T-helper 9 cell (primary cell): ENCODE measurements at places on chromosomes 16 and 17.

- no peak for DNase-seq
These were observed 9.4 kb upstream of the TEDC2 start for GRCh38 chr16:2450535-2450934.

DNA sequence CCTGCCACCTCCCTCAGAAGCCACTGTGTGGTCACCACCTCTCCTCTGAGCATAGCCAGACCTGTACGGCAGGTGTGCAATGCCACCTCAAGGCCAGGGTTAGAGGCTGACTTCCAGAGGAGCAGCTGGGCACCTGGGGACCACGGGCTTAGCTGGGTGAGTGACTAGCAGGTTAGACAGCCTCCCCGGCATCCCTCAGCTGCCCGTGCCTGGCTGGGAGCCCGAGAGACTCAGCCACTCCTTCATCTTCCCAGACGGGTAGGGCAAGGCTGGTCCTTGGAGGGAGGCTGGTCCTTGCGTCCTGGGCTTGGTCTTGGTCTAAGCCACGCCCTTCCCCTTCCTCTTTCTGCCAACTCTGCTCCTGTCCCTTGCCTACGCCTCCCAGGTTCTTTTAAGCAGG, 7.8 kb downstream of the CRHR1 start:
- no peak for DNase-seq

DNA sequence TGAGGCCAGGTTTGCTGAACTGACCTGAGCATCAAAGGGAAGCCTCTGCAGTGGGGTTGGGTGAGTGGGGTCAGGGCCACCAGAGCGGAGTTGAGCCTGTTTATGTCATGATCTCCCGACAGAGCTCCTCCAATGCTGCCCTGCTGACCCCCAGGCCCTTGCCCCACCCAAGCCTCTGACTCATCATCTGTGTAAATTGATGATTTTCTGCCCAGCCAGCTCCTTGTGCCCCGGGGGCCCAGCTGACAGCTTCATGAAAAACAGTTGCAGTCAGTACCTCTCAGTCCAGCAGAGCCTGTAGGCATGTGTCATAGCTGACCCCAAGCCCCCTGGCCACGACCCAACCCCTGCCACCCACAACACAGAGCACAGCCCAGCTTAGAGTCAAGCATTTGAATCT, 134.9 kb downstream of the CCT6B start:
- DNase-seq = no peak

- DNase-seq = no peak
These were observed 266.1 kb downstream of the XYLT1 start for GRCh38 chr16:17204644-17205043.

DNA sequence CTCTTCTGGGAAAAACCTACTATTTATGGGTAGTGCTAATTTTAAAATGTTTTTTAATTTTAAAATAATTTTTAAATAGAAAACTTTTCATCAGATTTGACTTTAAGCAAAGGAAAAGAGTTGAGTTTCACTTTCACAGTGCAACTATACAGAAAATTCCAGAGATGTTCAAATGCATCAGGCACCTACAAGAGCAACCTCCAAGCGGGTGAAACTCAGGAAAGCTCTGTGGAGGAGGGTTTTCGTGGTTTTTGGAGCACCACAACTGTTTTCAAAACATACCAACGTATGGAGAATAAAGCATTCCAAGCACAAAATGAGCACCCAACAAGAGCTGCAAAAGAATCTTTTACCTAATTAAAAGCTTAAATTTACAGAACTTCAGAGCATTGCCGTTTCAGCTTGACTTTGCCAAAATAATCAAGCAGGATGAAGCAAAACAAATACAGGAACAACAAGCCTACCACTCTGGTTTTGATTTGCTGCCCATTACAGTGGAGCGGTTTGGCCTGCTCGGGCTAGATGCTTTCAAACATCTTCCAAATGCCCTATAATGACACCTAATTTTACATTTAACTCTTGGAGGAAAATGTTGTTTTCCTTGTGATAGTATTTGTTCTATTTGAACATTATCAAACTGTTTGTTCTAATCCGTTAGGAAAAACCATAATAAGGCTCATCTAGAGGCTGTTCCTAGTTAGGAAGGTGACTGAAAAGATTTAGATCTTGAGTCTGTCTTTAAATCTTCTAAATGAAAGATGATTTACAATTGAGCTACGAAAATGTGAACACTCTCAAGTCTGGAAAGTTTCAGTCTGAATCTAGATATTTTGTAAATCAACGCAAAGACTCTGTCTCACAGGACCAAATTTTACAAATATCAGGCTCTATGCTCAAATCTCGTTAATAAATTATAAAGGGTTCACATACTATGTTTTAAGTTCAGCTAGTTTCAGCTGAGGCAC, 34.5 kb downstream of the NACA2 start:
- no peak for DNase-seq

DNA sequence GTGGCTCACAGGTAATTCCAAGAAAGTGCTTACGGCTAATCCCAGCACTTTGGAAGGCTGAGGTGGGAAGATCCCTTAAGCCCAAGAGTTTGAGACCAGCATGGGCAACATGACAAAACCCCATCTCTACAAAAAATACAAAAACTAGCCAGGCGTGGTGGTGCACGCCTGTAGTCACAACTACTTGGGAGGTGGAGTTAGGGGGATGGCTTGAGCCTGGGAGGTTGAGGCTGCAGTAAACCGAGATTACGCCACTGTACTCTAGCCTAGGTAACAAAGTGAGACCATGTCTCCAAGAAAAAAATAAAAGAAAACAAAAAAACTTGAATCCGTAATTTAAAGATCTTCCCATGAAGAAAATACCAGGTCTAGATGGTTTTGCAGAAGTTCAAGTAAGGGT, 5.0 kb downstream of the ICAM2 start:
- DNase-seq = no peak

GRCh38 chr16:82481455-82481854, 145.3 kb upstream of the CDH13 start:
- DNase-seq = no peak

DNA sequence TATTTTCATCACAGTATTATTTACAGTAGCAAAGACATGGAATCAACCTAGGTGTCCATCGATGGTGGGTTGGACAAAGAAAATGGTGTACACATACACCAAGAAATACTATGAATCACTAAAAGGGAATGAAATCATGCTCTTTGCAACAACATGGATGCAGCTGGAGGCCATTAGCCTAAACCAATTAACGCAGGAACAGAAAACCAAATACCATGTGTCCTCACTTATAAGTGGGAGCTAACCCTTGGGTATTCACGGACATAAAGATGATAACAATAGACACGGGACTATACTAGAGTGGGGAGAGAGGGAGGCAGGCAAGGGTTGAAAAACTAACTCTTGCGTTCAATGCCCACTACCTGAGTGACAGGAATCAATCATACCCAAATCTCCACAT, 41.0 kb downstream of the MRPS23 start:
- no peak for DNase-seq

GRCh38 chr16:47625115-47625567, 164.0 kb downstream of the PHKB start:
- DNase-seq = no peak

DNA sequence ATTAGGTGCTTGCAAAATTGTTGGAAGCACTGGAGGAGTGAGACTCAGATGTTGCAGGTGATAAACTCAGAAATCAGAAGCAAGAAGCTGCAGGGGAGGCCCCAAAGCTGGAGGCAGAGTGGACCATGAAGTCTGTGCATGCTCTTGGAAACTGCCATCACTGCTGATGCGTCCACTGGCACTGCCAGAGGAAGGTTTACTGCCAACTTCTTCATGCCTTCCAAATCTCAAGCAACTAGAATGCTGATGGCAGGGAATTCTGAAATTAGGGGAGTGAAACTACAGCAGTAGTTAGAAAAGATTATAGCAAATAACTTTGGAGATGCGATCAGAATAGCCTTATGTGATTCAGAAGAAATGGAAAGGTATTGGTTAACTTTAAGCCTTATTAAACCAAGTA, 277.1 kb upstream of the SDK2 start:
- no peak for DNase-seq

GRCh38 chr16:83095941-83096692, 469.3 kb downstream of the CDH13 start:
- DNase-seq = no peak

DNA sequence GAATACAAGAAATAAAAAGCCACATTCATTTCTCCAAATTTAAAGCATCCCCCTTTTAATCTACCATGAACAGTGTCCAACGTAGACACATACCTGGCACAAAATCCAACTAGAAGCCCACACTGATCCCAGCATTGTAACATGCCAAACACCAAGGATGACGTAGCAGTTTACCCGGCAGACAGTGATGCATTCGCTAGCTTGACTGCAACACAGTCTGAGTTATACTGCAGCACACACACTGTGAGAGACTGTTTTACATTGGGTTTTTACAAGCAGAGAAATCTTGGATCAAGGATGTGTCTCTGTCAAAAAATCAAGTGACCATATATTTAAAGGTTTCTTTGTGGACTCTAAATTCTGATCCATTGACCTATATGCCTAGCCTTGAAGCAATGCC, 74.5 kb upstream of the C17orf78 start:
- no peak for DNase-seq

DNA sequence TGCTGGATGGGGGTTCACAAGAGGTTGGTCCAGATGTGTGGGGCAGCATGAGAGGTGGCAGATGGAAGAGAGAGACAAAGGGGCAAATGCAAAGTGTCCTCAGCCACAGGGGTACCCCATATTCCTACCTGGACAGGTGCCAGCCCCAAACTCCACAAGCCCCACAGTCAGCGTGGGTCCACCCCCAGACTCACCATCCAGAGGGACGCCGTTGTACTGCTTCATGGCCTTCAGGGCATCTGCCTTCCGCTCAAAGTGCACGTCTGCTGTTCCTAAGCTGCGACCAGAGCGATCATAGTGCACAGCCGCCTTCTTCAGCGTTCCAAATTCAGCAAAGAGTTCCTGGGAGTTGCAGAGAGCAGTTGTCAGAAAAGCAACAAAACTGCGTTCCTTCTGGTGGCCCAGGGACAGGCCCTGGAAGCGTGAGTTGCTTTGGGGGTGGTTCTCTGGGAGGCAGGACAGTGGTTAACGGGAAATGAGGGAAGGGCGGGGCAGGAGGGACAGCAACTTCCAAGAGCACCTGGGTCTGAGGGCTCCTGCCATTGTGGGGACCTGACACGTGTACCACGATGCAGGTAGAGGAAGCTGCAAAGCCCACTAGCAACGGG, 2.3 kb downstream of the ALYREF start:
- no peak for DNase-seq

GRCh38 chr16:53052519-53053501, at the start of gene CHD9NB:
CHD9NB (minus strand) TSS chr16:53052897; CDS start chr16:53044158, 8,739 bp downstream.
- DNase-seq = no peak

DNA sequence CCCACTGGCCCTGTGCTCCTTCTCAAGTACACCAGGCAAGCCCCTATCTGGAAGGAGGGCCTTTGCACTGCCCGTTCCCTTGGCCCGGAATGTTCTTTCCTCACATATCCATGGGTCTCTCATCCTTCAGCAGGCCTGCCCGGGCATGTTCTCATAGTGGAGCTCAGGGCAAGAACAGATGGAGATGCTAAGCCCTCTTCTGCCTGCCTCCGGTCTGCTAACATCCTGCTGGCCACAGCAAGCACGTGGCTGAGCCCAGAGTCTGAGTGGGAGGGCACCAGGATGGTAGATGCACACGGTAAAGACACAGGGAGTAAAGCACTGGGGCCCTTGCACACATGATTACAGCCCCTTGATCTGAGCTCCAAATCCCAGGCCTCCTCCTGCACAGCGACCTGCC, 19.8 kb upstream of the ANKRD40CL start:
- no peak for DNase-seq

DNA sequence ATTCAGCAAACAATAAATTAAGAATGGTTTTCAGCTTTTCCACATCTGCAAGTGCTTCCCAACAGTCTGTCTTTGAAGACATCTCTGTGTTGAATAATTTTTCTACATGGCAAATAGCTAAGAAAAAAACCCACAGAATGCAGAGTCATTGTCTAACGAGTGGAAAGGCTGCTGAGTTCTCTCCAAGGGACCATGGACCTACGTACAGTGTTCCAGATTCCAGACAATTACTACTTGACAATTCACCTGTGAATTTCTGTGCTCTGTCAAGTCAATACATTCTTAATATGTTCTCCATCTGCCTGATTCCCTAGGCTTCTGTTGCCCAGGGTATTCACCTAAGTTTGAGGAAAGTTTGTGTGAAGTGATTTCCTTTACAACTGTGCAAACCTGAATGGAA, 83.8 kb upstream of the CA10 start:
- no peak for DNase-seq

GRCh38 chr17:7580604-7581575, 1.5 kb downstream of the CD68 start:
- DNase-seq = no peak

DNA sequence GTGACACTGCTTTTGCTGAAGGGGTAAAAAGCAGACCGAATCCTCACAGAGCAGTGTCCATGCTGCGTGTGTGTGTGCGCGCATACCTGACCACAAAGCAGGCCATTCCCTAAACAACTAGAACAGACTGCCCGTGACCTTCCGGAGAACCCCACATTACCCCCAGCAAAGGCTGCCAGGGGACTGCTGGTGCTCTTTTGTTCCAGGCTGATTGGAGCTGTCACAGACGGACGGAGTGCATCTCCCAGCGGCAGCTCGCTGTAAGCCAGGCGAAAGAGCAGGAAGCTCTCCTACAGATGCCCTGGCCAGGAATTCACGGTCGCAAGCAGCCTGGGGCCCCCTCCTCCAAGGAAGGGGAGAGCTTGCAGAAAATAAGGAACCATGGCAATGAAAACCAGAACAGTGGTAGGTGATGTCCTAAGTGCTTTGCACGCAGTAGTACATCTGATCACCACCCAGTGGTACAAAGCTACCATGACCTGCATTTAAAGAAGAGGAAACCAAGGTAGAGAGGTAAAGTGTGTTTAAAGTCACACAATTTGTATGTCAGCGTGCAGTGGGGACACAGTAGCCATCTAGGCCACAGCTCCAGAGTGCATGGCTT, 153.4 kb upstream of the DYNLRB2 start:
- DNase-seq = no peak

DNA sequence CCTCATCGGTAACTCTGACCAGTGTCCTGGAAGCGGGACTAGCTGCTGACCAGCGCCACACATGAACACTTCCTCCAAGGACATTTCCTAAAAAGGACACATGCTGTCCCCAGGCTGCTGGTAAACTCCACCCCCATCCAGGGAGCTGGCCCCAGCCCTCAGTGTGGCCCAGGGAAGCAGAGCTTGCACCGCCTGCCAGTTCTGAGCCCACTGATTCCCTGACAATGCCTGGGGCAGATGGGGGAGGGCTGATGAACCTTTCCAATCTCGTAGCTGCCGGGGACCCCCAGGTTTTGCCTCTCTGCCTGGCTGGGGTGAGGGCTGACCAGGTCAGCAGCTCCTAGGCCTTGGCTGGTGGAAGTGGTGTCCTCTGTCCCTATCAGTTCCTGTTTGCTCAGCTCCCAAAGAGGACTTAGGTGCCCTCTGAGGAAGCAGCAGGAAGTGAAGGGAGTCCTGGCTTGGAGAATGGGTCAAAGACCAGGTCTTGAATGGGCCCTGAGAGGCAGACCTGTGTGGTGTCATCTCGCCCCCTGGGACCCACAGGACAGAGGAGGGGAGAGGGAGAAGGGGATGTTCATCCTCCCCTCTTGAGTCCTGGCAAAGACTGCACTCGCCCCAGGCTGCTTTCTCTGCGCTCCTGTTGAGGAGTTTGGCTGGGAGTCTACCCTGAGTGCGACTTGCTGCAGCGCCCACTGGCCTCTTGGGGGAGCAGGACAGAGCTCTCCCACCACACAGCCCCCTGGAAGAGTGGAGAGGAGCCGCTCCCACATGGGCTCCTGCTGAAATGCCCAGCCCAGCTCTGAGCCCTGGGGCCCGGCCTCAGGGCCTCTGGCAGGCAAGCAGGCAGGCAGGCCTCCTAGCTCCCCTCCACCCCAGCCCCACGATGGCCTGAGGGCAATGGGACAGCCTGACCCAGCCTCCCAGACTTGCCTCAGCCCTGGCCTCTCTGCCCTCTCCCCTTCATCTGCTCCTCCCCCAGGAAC, 16.8 kb downstream of the PDK2 start:
- DNase-seq = no peak

GRCh38 chr17:72266112-72266775, 145.4 kb downstream of the SOX9 start:
- DNase-seq = no peak
